Effector memory CD4-positive, alpha-beta T cell (primary cell): ENCODE measurements at places on chromosomes 13 and 19.

GRCh38 chr13:67515895-67516294 is 285.8 kb upstream of the PCDH9 start:
- DNase-seq: no peak

GRCh38 chr13:84925443-84925842 is 873.8 kb downstream of the SLITRK6 start:
- no peak for DNase-seq

DNA sequence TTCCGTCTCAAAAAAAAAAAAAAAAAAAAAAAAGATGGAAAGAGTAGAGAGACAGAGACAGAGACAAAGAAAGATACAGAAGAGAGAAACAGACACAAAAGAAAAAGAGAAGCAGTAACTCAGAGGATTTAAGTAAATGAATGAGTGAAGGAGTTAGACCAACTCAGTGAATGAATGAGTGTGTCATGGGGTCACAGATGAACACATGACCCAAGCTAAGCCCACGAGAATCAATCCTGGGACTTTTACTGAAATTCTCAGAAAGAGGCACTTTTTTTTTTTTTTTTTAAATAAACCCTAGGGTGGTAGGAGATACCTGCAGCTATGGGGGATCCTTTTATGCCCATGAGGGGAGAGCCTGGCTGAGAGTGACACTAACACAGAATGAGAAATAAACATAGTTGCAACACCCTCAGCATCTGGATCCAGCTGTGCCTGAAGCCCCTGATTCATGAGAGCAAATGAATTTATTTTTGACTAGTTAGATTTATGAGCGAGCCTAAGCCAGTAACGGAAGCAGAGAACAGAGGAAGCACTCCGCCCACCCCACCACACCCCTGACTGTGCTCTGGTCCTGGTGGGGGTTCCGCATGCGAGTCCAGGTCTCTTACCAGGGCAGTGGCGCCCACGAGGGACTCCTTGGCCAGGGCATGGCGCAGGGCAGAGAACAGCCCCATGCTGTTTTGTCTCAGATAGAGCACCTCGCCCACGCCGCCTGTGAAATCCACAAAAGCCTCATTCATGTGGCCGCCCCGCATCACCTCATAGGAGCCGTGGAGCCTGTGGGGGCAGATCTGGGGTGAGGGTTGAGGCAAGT is 4.6 kb downstream of the CAPN12 start:
- DNase-seq: no peak

DNA sequence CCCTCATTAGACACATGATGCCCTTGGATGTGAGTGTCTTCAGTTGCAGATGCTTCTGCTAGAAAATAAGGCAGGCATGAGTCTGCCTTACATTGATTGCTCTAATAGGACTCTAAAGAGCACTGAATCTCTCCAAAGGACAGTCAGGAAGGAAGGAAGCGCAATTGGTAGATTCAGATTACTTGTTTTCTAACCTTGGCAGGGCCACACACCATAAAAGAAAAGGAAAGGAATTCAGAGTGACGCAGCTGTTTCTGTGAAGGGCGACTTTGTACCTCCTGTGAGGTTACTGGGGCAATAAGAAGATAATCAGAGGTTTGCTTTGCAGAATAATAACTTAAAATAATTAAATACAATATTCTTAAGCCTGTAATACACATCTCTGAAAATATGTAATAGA is 48.0 kb downstream of the FRY start:
- no peak for DNase-seq

GRCh38 chr13:92804926-92805325 is 421.7 kb upstream of the GPC6 start:
- DNase-seq: no peak

DNA sequence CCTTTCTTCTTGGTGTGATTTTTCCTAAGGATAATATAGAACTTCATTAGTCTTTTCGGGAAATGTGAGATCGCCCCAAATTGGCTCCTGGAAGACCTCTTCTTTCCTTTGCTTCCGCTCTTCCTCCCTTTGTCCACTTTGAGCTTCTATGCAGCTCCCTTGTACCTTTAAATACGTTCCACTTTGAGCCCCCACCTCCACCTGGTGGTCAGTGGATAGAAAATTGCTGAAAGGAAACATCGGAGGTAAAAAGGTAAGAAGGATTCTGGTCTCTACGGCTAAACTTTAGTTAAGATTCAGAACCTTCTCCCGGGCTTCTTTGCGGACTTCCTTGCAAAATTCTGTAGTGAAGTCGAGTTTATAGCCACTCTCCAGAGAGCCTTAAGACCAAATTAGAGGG is 55.0 kb upstream of the TM9SF2 start:
- DNase-seq: no peak

GRCh38 chr19:55681131-55682092 is 6.4 kb downstream of the EPN1 start:
- no peak for DNase-seq

DNA sequence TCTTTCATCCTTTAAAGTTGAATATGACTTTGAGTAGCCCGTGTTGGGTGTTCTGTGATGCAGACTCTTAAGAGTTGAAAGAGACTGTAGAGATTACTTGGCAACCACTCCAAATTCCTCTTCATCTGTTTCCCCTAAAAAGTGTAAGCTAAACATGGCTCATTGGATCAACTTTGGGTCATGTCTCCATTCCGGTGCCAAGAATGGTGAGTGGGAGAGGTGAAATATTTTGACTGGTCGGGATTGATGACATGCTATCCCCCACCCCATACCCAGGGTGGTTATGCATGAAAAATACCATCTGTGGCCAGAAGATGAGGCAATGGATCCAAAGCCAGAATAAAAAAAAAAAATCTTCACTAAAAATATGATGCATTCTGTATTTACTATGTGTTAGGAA is 281.3 kb upstream of the SOX21 start:
- no peak for DNase-seq

- no peak for DNase-seq
These were observed 615.1 kb downstream of the EFNB2 start for GRCh38 chr13:105920370-105920769.

DNA sequence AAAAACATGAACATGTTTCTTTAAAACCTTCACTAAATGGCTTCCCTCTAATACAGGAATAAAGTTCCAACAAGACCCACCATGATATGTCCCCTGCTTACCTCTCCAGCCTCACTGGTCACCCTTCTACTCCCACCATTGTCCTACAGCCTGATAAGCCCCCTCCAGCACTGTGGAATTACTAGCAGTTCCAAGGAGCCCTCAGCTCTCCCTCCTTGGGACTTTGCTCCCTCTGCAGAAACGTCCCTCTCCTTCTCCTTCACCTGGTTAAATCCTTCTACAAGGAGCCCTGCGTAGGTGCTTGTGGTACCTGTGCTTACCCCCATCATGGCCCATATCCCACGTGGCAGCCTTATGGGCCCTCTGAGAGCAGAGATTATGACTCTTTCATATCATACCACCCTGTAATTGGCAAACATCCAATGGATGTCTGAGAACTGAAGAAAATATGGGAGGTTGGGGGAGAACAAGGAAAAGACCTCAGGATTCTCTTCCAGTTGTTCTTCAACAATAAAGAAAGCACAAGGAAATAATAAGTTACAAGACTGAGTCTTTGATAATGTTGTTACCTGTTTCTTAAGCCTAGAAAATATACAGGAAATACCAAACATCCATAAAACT is 26.1 kb upstream of the DOCK9 start:
- DNase-seq: no peak

DNA sequence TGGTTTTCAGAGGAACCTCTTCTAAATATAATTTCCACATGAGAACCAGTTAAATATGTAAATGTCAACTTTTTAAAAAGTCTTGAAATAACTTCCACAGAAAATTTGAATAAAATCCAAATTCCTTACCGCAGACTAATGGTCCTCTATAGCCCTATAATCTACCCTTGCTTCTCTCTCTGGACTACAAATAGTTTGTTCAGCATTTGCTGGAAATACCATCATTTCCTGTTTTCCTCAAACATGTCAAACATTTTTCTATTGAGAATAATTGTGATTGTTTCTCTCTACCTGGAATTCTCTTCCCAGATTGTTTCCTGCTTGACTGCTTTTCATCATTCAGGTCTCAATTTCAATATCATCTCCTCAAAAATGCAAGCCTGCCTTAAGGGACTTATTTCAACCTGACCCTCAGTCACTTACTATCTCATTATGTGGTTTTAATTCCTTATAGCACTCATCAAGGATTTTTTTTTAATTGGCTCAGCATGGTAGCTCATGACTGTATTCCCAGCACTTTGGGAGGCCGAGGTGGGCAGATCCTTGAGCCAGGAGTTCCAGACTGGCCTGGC is 898.9 kb upstream of the MIR17HG start:
- no peak for DNase-seq

DNA sequence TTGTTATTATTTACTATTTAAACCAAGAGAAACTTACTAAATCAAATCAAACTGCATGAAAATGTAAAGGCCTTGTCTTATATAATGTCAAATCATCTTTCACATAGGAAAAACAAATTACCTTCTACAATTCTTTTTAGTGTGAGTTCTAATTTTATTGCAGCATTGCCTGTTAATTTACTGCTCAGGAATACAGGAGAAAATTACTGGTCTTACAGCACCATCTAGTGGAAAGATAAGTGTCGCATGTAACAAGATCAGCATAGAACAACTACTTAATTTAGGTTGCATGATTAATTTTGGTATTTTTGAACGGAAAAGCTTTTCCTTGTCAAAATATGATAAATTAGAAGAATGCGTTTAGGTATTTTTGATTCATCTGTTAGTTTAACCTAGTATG is 502.7 kb downstream of the UQCRFS1 start:
- no peak for DNase-seq

DNA sequence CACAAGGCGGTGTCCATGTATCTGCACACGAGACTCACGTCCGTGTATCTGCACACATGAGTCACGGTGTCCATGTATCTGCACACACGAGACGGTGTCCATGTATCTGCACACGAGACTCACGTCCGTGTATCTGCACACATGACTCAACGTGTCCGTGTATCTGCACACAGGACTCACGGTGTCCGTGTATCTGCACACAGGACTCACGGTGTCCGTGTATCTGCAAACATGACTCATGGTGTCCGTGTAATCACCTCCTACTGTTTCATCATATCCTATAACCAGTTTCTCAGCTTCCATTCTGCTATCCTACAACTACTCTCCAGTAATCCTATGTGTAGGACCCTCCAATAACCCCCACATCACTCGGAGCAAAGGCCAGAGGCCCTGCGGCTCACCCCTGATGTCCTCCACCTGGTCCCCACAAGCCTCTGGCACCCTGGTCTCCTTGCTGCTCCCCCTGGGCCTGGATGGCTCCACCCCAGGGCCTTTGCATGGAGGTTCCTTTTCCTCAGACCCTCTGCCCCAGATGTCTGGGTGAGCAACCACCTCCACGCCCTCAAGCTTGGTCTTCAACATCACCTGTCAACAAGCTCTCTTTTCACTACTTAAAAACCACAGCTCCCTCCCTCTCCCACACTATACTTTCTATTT is 2.5 kb upstream of the TMEM255B start:
- DNase-seq: no peak

DNA sequence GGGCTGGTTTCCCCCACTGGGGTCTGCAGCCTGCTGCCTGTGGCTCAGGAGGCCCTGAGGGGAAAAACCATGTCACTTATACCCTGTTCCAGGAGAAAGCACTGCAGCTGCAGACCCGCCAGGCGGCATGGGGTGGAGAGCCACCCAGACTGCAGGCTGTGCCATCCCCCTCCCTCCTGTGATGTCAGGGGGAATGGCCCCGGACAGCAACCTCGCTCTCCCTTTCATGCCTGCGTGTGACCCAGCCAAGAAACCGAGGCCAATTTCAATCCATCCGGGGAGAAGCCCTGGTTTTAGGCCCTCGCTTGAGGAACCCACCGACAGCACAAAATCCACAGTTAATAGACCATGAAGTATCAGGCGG is 37.2 kb upstream of the MATK start:
- no peak for DNase-seq

DNA sequence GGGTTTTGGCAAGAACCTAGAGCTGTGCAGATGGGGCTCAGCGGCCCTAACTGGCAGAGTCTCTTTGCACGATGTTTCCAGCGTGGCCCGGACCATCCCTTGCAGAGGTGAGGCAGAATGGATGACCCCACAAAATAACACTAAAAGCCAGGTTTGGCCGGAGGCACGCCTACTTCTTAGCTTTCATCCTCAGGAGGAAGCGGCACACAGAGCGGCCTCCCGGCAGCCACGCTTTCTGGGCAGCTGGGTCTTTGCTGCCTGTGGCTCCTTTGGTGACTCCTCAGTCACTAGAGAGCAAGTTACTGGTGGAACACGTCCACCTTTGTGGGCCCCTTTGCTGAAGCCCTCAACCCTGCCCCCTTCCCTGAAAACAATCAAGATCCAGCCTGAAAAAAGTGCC is 25.2 kb downstream of the TEX29 start:
- DNase-seq: no peak

GRCh38 chr19:40741527-40742390 is 8.5 kb downstream of the ACTMAP start:
- no peak for DNase-seq

DNA sequence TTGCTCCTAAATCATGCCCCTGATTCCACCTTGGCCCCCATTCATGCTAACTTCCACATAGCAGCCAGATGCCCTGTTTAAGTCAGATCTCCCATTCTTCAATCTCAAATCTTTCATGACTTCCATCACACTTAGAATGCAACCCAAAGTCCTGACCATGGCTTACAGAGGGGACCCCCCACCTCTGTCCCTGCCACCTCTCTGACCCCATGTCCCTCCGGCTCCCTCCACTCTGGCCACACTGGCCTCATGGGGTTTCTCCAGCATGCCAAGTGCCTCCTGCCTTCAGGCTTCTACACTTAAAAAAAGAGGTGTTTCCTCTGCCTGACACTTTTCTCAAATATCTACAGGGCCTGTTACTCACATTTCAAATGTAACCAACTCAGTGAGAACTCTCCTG is 93.6 kb downstream of the C13orf42 start:
- no peak for DNase-seq

DNA sequence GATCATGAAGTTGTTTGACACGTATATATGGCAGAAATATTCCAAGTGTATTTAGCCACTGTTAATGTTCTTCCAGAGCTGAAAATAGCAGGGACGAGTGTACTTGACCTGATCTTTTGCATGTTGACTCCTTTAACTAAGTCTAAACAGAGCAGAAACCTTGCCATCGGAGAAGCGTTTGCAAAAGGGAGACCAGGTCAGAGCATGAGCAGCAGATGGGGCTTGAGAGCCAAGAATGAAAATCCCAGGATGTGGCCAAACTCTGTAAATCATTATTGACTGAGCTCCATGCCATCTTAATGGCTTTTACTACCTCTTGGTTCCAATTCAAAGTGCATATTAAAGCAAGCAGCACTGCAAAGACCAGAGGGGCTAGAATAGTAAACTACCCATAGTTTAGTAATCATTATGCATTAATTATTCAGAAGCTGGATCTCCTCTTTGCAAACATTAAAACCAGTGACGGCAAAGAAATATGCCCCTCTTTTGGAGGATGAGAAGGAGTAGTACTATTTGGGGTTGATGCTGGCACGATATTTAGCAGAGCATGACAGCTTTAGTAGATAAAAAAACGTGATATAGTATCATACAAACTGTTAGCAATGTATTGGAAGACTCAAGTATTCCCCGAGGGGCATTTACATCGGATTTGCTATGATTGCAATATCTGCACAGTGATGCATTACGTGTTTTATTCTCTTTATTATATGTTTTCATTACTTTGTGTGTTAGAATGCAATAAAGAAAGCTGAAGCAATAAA is 55.7 kb downstream of the FAM216B start:
- DNase-seq: no peak
